Stimulated activated CD8-positive, alpha-beta memory T cell treated with anti-CD3 and anti-CD28 coated beads, Interleukin-4, amount 100 ng/mL, for 4 hours (primary cell): ENCODE measurements at places on chromosomes 6 and 20.

DNA sequence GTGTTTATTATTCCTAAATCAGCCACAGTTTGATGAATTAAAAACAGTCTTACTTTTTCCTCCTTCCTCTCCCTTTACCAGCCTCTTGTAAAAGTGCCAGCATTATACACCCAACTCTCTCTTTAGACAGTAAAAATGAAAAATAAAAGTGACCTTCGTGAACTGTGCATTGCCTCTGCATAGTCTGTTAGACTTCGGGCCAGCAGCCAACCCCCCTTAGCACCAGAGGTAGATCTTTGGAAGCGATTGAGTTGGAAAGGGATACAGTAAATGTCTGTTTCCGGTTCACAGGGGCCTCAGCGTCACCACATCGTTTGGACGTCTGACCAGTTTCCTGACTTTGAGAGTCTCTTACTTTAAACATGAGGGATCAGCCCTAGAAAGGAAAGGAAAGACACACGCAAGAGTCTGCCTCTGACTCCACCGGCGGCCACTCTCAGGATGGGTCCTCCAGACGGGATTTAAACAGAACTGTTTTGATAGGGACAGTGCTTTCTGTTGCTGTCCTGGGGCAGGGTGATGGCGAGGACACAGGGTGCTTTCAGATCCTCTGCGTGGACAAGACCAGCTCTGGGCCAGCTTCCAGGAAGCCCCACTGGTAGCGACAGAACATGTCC is 206.6 kb upstream of the PREP start:
- DNase-seq: no peak

GRCh38 chr6:56766806-56767178 is 124.1 kb upstream of the DST start:
- no peak for DNase-seq

GRCh38 chr20:50041246-50041873 is 58.6 kb downstream of the SNAI1 start:
- DNase-seq: no peak

DNA sequence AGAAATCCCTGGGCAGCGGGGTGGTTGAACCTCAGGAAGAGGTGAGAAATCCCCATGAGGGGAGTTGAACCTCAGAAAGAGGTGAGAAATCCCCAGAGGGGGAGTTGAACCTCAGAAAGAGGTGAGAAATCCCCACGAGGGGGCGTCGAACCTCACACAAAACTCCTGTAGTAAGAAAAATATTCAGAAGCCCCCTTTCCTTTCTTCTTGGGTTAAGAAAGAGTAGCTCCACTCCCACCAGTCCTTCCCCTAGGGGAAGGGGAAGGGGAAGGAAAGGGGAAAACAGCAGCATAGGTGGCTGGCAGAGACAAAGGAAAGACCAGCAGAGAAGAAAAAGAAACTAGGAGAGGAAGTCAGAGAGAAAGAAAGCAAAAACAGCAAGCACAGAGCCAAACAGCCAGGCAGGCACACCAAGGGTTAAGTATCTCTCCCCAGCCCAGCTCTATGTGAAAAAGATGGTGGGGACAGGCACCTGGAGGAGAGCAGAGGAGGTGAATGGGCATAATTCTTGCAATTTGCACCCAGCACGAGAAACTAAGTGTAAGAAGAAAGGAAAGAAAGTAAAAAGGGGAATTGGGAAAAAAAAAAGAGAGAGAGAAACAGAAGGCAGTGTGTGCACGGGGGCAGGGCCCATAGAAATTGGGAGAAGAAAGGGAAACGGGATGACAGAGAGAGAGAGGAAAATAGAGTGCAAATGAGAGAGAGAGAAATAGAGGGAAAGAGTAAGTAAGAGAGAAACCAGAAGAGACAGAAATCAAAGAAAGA is 88.2 kb downstream of the PLG start:
- DNase-seq: no peak

DNA sequence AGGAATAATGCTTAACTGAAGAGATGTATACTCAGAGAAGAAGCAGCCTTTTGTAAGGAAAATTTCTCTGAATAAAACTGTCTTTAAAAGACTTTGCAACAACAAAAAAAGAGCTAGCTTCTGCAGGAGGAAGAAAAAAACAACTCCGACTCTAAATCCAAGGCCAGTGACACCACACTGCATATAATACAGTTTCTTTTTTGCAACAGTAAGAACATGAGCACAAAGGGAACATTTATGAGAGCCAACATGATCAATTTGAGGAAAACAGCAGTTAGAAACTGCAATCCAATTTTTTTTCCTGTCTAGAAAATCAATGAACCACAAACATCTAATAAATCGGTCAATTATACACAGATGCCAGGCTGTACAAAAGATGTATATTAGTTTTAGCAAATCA is 42.9 kb upstream of the UST start:
- DNase-seq: no peak

GRCh38 chr20:684676-685319 is 9.2 kb upstream of the SCRT2 start:
- DNase-seq: no peak

DNA sequence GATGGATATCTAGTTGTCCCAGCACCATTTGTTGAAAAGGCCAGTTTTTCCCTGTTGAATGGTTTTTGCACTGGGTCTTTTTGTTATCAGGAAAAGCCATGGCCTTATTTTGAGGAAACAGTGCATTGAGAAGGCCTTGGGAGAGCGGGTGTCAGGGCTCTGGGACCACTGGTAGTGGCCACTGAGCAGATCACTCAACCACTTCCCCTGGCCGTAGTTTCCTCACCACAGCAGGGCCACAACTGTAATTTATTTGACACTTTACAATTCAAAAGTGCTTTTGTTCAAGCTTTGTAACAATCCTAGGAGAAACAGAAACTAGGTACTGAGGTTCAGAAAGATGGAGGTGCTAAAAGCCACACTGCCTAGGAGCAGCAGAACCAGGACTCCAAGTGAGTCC is 281.8 kb downstream of the GMDS start:
- no peak for DNase-seq

GRCh38 chr20:21213691-21214090 is 87.8 kb downstream of the KIZ start:
- no peak for DNase-seq

DNA sequence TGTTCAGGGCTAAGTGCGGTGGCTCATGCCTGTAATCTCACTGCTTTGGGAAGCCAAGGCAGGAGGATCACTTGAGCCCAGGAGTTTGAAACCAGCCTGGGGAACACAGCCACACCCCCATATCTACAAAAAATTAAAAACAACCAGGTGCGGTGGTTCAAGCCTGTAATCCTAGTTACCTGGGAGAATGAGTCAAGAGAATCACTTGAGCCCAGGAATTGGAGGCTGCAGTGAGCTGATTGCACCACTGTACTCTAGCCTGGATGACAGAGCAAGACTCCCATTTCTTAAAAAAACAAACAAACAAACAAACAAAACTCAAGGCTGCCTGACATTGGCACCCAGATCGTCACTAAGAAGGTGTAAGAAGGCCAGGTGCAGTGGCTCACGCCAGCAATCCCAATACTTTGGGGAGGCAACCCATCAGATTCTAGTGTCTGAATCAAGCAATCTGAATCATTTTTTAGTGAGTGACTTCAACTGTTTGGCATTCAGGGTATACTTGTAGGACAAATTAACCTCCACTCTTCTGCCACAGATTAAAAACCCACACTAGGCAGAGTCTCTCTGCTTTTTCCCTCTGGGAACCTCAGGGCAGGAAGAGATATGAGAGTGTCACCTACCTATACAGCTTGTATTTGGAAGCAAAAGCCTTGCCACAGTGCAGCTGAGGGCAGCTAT is 6.1 kb downstream of the PLAGL2 start:
- no peak for DNase-seq

DNA sequence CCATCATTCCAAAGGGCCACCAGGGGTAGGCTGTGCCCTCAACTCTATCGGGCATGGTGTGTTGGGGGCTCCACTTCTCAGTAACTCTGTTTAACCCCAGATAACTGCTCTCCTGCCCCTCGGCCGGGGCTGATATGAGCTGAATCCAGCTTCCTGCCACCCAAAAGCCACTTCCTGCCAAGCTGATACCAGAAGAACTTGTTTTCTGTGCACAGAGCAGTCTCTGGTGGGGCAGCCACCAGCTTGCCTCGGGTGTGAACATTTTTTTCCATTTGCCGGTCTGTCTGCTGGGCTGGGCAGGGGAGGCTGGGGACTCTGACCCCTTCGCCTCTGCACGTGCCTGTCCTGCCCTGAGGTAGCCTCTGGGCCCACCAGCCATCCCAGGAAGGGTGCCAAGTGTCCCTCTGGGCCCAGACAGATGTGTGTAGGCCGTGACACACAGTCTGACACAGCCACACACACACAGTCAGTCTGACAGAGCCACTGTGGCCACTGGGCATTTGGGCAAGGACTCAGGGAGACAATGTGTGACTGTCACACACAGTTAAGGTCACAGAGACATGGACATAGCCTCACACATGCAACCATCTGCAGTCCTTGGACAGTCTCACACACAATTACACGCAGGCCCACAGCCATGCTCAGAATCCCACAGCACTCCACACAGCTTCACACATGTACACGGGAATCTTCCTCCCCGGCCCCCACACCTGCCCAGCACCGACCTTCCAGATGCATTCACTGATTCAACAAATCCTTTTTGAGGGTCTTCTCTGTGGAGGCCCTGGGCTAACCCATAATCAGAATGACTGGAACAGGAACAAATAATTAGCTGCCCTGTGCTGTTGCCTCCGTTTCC is 45.1 kb downstream of the NOL4L start:
- DNase-seq: no peak

- no peak for DNase-seq
These were observed 24.7 kb upstream of the ASXL1 start for GRCh38 chr20:32333181-32333987.

GRCh38 chr20:62835931-62836861 is 19.3 kb downstream of the COL9A3 start:
- no peak for DNase-seq

- DNase-seq: no peak
These were observed 10.6 kb downstream of the SLC2A10 start for GRCh38 chr20:46720019-46720418.

DNA sequence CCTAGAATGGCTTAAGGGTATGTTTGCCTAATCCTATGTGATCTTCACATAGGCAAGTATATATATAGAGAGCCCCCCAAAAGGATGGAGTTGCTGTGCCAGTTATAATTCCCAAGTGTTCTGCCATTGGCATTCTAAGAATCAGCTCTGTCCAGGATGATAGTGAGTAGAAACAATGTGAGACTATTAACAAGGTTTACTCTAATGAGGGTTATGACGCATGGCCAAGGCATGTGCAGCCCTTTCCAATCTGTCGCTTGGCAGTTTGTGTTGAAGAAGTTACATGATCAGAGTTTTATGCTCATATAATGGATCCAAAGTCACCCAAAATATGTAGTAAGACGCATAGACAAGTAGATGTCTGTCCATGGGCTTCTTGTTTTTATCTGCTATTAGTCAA is 33.6 kb downstream of the VGLL2 start:
- DNase-seq: no peak

DNA sequence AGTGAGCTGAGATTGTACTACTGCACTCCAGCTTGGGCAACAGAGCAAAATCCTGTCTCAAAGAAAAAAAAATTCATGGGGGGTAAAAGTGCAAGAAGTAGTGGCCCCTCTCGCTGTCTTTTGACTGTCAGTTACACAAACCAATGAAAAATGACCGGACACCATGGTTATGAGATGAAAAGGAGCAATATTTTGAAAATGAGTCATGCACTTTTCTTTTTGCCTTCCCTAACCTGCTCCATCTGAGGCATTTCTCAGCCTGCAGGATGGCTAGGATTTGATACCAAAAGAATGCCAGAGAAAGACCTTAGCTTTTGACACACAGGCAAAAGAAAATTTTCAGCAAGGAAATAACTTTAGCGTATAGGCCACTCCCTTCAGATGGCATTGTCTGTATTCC is 181.7 kb upstream of the ARID1B start:
- DNase-seq: no peak

DNA sequence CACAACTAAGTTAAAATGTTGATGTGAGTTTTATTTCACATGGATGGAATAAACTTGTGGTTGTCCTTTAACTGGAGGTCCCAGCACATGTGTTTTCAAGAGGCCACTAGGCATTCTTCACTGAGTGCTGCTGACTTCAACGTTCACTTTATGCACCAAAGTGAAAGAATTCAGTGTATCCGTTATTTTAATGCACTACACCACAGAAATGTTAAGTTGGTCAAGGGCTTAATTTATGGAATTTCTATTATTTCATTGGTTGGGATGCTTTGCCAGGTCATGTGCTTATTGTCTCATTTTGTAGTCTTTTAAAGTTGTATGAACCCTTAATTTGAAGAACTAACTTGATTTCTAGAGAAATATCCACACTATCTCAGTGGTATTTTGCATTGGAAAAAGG is 106.4 kb downstream of the PPP1R14C start:
- DNase-seq: no peak

DNA sequence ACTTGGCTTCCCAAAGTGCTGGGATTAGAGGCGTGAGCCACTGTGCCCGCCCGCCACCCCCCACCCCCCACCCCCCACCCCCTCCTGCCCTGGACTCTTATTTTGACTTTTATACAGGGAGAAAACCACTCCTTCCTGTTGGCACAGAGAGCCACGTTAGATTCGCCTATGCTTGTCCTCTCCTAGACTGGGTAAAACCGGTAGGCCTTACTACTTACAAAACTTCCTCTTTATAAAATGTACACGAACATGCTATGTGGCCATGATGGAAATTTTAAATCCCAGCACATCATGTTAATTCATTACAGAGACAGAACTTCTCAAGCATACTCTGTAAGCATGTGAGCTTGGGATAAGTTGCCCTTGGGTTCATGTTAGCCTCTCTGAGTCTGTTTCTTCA is 124.2 kb downstream of the SLC24A3 start:
- no peak for DNase-seq

DNA sequence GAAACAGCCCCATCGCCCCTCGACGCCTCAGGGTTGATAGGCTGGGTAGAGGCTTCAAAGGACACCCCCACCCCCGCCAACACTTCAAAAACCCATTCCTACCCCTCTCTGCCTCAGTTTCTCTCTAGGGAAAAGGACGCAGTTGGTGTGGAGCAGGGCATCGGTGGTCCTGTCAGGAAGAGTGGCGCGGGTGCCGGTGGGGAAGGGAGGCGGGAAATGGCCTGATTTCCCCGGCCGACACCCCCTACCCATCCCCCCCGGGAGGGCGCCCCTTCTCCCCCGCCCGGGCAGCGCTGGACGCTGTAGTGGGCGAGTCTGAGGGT is 367 bp downstream of the NRSN2 start:
- no peak for DNase-seq

DNA sequence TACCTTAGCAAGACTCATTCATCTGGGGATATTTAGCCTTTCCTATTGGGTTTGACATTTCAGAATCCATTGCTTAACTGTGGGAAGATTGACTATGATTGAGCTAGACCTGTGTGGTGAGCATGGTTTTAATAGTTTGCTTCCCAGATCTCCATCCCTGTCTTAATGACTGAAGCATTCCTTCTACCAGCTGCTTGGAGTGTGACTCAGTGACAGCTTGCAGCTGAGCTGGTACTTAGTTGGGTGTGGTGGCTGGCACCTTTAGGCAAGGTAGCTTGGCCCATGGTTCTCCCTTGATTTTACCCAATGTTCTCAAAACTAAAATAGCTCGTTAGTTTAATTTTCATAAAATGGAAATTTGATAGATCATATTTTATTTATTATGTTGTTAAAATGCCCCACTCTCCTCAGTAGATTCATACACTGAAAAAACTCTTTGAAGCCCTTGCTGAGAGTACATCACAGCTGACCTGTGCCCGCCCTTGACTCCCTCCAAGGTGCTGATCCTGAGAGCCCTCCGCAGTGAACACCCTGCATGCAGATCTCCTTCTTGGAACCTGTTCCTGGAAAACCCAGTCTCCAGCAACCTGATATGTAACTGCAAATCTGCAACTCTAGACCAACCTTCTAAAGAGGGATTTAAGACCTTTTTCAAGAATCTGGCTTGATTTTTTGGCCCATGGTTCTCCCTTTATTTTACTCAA is 19.1 kb downstream of the DOK5 start:
- DNase-seq: no peak

- DNase-seq: no peak
These were observed 27.3 kb downstream of the RNF182 start for GRCh38 chr6:13952101-13952500.
